ENCODE measurements at places on chromosomes 11 and 22.

DNA sequence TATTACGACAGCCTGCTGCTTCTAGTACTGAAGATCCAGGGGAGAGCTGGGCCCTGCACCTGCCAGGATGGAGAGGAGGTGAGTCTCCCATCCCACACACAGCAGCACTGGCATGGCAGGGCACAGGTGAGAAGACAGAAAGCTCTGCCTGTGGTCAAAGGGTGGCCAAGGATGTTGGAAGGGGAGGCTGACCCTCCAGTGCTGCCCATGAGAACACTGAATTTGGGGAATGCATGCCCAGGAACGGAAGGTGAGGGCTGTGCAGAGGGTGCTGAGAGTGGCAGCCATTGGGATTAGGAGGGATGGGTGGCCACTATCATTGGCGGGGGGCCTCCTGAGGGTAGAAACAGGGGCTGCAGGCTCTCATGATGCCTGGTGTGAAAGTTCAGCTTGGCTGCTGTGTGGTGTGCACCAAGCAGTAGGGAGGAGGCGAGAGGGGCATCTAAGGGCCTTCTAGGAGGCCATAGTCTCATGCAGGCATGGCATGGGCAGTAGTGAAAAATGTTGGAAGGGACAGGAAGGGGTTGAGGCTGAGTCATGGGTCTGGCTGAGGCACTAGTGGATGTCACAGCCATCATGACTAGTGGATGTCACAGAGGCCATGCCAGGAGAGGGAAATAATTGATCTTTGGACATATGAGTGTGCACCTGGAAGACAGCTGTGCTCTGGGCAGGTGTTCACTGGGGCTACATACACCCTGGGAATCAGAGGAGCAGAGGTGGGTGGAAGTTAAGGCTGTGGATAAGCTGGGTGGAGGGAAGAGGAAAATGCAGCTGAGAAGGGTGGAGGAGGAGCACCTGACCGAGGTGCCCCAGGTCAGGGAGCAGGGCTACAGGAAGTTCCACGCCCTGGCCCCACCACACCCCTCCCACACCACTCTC is 2.5 kb upstream of the LRRC74B start:
- no peak for DNase-seq

DNA sequence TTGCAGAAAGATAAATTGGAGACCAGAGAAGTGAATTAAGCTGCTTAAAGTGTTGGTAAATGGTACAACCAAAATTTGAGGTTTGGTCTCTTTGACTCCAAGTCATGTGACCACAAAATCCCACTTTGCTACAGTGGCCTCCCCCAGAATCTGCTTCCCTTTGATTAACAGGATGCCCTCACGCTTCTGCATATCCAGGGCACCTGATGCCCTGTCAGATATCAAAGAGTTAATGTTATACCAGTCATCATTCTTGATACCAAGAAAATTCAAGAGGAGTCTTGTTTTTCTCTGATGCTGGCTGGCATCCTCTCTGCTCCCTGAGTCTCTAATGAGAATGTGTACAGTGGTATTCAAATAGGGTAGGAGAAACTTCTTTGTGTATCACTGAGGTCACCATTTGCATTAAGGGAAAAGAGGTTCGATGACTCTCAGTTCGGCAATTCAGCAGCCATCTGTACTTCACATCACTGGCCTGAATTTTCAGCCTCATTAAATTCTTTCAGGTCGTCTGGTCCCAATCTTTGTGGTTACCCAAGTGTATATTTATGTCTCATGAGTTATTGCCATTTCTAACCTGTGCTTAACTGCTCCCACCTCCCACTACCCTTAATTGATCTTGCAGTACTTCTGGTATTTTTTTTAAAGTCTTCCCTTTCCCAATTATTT is 73.9 kb downstream of the BDNF start:
- no peak for DNase-seq

DNA sequence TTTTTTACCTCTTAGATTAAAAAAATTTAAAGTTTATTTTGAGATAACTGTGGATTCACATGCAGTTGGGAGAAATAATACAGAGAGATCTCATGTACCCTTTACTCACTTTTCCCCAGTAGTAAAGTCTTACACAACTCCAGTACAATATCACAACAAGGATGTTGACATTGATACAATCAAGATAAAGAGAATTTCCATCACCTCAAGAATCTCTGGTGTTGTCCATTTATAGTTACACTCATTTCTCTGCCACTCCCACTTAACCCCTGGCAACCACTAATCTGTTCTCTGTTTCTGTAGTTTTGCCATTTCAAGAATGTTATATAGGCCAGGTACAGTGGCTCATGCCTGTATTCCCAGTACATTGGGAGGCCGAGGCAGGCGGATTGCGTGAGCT is 10.5 kb upstream of the ZBED5 start:
- DNase-seq, result no peak

DNA sequence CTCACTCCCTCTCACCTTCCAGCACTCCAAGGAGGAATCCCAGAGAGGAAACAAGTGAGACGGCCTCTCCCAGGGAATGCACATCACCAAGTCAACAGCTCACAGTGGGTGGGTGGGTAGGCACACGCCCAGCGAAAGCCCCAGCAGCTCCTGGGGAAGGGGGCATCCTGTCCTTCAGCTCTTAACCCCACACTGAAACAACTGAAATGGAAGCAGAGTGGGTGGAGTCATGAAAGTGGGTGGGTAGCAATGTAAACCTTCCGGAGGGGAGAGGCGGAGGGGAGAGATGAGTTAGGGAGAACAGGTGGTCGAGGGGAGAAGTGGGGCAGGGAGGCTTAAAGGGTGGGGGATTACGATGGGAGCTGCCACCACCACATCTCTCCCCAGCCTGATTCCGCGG is 5.4 kb downstream of the MCHR1 start:
- DNase-seq, result no peak

- DNase-seq, result no peak
These were observed 262.3 kb downstream of the SOX6 start for GRCh38 chr11:16093889-16094653.

DNA sequence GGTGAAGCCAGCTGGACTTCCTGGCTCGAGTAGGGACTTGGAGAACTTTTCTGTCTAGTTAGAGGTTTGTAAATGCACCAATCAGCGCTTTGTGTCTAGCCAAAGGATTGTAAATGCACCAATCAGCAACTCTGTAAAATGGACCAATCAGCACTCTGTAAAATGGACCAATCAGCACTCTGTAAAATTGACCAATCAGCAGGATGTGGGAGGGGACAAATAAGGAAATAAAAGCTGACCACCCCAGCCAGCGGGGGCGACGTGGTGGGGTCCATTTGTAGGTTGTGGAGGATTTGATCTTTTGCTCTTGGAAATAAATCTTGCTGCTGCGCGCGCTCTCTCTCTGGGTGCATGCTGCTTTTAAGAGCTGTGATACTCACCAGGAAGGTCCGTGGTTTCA is 202.9 kb downstream of the MIAT start:
- no peak for DNase-seq

DNA sequence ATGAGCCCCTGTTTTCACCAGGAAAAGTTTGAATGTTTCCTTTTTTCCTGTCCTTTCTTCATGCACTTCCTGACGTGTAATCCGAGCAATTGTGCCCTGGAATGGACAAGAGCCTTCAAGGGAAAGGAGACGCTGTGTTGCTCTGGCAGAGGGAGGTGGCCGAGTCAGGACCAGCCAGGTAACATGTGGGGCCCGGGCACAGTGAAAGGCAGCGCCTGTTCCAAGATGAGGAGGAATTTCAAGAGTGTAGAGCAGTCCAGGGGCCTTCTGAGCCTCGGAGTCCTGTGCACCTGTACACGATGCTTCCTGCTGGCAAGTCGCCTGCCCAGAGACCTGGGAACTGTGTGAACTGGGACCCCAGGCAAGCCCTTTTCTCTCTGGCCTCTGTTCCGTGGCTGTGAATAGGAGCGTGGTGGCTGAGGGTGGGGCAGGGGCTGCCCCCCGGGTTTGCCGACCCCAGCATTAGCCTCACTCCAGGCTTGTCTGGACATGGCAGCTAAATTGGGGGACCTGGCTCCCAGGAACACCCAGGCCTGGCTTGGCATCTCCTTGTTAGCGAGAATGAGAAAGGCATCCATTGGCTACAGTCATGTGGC is 92.0 kb downstream of the MYEOV start:
- DNase-seq, result no peak

DNA sequence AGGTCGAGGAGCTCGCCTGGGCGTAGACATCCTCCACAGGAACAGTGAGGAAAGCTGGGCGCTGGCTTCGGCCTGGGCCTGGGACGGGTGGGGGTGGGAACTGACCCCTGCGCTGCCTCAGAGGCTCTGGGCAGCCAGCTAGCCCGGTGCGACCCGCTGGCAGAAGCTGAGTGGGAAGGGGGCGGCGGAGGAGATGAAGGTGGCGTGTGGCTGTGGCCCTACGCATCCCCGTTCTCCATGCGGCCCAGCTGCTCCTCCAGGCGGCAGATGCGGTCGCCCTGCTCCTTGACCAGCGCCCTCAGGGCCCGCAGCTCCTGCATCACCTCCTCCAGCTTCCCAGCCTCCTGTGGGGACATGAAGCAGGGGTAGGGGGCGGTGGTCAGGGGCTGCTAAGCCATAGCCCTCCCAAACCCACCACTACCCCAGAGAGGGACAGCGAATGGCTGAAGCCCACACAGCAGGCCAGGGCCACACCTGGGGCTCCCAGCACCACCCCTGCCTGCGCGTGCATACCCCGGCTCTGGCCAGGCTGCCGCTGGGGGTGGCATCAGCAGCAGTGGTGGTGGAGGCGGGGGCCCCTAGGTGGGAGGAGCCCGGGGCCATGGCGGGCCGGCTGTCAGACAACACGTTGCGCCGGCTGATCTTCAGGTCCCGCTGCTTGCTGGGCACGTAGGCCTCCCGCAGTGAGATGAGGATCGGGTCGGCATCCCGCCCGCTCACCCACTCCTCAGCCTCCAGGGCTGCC is 848 bp upstream of the PTPRCAP start:
- DNase-seq, result no peak

GRCh38 chr22:16962501-16962900 is 45.5 kb downstream of the GAB4 start:
- no peak for DNase-seq

- no peak for DNase-seq
These were observed 3.4 kb downstream of the PHF21A start for GRCh38 chr11:46117842-46118241.

DNA sequence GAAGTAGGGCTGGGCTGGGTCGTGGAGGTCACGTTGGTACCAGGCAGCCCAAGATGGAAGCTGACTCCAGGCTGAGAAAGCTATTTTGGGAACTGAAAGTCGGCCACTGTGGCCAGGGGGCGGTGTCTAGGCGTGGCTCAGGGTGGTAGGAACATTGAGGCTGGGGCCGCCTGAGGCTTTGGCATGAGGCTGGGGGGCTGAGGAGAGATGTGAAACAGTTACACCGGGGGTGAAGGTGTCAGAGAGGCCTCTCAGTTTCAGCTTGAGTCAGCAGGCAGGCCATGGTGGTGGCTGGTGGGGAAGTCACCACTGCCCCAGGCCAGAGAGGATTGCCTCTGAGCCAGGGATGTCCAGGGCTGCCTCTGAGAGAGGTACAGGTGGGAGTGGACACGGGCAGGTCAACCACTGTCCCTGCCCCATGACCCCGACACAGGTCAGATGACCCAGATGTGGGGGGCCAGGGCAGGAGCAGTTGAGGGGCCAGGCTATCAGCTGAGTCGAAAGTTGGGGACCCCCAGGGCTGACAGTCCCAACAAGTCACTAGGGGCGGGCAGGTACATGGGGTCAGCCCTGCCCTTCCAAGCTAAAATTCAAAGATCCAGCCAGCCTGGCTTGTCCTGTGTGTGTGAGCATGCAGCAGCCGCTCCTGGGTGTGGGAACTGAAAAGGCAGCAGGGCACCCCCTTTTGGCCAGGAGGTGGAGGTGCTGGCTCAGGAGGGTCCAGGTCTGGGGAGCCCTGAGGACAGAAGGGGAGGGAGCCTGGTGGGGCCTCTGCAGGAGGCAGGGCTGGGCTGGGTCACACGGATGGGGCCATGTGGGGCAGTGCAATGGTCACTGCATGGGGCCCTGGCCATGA is 7.2 kb downstream of the KCNK7 start:
- DNase-seq, result peak; percentile 64

GRCh38 chr11:126476977-126477376 is 121.5 kb downstream of the ST3GAL4 start:
- no peak for DNase-seq

- DNase-seq, result no peak
These were observed 18.4 kb downstream of the TSPAN4 start for GRCh38 chr11:861105-861479.

GRCh38 chr11:68099474-68100405 is 21.4 kb downstream of the CHKA start:
- no peak for DNase-seq

GRCh38 chr11:62689421-62690183 is at the start of gene LRRN4CL:
Gene LRRN4CL (minus strand): TSS chr11:62689530. CDS start chr11:62688508, 1,022 bp downstream.
- DNase-seq, result no peak

GRCh38 chr11:16456366-16456765 is 100.0 kb upstream of the SOX6 start:
- DNase-seq, result no peak

- no peak for DNase-seq
These were observed 39.6 kb downstream of the GALNT18 start for GRCh38 chr11:11582011-11582701.

DNA sequence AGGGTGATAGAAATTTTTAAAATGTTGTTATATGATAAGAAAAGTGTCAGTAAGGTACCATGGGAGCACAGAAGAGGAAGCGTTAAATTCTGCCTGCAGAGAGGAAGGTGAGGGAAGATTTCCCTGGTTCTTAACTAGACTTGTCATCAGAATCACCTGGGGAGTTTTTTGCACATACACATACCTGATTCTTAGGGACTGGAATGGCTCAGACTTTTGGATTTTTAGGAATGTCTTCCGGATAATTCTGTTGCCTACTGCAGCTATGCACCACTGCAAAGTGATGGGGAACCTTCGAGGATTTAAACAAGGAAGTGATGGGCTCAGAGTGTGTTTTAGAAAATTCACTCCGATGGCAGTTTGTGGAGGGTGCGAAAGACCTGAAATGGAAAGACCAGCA is 21.9 kb downstream of the STX3 start:
- DNase-seq, result no peak

DNA sequence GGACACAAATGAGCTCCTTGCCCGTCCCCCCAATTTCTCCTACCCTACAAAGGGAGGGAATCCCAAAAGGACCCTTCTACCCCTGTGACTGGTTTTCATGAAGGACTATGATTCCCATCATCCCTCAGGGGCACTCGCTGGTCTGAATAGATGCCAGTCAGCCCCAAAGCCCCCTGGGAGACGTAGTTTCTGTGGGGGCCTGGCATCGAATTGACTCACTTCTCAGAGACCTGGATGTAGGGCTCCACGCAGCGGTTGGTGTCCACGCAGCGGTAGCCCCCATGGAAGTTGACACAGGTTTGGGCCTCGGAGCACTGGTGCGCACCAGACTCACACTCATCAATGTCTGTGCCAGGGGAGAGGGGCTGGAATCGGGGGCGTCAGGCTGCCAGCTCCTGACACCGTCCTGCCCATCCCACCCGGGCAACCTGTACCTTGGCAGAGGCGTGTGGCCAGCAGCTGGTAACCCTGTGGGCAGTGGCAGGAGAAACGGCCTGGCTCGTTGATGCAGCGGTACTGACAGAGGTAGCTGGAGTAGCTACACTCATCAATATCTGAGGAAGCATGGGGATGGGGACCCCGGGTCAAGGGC is 4.4 kb downstream of the EFEMP2 start:
- DNase-seq, result no peak

- DNase-seq, result no peak
These were observed 88.4 kb downstream of the PDE2A start for GRCh38 chr11:72585762-72586311.

- no peak for DNase-seq
These were observed 302.1 kb downstream of the CADM1 start for GRCh38 chr11:115202074-115202473.
